ENCODE measurements at places on chromosomes 12 and 14. TPM values are rescaled to one million over a fixed set of nuclear protein-coding genes. Genes with fewer than 3 reads are reported as not detected.

- no peak for DNase-seq
Measured at GRCh38 chr12:92301356-92301755, 155.7 kb upstream of the BTG1 start.

DNA sequence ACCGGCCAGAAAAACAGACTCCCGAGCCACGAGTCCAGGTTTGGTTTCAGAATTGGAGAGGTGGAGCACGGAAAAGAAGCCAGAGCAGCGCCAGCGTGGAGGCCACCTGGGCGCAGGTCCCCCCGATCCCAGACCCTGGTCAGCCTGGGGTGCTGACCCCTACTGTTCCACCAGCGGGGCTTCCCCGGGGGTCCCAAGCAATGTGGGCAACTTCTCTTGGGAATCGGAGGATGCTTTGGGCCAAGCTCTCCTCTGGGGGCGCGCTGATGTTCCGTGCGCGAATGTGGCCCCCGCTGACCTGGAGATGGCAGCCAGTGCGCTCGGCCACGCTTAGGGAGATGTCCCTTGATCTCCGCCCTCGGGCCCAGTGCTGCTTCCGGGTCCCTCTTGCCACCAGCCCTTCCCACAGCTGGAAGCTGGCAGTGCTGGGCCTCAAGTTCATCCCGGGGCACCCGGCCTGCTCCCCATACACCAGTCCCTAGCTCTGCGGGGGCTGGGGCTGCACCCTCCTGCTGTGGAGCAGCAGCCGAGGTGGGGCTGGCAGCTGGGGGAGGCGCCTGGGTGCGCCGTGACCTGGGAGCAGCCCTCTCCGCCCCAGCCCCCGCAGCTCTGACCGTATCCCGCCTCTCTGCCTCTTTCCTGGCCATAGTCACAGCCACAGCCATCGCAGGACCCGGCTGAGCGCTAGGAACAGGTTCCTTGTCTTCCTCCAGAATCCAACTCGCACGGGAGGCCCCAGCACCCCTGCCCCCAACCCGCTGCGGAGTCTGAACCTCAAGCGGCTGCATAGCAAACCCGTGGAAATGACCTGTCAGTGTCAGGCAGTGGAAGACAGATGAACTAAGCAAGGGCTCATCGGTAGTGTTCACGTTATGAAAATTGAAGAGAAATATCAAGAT is 91.2 kb downstream of the RCOR1 start:
- DNase-seq: no peak

DNA sequence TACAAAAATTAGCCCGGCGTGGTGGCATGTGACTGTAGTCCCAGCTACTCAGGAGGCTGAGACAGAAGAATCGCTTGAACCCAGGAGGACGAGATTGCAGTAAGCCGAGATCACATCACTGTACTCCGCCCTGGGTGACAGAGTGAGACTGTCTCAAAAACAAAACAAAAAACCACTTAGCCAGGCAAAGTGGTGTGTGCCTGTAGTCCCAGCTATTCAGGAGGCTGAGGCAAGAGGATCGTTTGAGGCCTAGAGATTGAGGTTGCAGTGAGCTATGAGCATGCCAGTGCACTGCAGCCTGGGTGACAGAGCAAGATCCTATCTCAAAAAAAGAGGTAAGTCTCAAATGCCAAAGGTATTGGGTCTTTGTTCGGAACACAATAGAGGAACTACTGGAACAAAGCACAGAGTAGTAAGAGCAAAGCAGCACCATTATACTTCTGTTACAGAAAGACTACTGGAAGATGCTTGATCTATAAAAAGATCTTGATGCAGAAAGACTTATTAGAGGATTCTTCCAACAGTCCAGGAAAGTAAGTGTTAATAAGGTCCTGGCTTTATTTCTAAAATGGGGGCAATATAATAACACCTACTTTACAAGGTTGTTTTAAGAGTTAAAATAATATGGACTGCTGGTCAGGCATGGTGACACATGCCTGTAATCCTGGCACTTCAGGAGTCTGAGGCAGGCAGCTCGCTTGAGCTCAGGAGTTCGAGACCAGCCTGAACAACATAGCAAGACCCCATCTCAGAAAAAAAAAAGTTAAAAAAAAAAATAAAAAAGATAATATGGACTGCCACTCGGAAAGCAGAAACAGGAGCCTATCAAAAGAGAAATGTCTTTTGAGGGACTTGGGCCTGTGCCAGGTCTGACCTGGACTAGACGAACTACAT is 29.9 kb downstream of the BTBD7 start:
- no peak for DNase-seq

DNA sequence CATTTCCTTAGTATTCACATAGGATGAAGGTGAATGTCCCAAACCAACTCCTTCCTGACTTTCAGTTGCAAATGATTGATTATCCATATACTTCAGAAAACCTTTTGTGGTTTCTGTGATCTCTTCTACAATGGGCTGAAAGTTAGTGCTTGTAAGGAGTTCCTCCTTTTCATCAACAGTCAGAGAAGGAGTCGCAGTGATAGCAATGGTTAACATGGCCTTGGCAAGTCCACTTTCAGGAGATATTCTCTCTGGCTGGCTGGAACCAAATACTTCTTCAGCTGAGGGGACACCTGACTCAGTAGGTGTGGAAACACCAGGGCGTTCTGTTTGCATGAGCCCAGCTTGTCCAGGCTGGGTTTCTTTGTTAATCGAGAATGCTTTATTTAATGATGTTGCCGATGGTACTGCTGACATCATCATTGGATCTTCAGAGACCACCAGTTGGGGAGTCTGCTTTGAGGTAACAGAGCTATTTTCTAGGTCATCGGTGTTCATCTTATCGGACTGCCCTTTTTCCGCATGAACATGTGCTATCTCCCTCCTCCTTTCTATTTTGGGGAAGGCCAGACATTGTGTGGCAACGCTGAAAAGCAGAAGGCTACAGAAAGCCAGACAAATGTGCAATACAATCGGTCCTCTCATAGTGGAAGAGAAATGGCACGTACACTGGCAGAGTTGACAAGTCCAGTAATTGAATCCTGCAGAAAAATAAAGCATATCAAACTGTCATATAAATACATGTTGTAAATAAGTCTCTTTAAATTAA is 13.1 kb downstream of the ARMH4 start:
- DNase-seq: no peak

DNA sequence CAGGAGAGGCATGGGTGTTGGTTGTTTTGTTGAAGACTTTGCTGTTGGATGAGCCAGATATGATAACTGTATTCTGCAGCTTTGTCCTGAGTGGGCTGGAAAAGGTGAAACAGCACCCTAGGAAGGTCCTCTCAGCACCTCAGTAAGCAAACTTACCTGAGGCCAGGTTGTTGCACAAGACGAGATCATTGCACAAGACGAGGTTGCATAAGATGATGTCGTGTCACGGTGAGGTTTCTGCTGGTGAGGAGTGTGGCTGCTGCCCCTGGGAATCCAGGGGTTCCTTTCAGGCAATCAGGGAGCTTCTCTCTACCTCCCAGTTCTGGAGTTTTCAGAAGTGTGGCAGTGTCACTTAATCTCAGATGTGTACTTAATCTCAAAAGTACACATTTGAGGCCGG is 85.6 kb downstream of the GLT1D1 start:
- no peak for DNase-seq

DNA sequence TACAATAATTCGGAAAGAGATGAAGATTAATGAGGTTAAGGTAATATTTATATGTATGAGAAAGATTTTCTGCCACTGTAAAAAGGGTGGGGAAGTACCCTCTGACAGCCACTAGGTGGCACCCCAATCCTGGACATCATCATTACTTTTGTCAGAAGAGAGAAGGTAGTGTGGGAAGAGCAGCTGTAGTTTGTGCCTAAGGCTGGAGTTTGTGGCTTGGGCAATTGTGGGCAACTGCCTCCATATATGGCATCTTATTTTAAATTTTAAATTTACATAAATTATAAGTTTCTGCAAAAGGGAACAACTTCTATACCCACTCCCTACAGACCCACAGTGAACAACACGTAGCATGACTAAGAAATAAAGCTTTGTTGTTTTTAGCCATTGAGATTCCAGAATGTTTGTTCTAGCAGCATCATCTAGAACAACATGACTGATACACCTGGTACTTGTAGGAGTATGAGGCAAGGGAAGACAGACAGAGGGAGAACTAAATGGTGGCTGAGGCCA is 34.4 kb upstream of the SYCP3 start:
- DNase-seq: no peak

GRCh38 chr12:45959728-45960127 is 30.6 kb downstream of the SCAF11 start:
- DNase-seq: no peak

DNA sequence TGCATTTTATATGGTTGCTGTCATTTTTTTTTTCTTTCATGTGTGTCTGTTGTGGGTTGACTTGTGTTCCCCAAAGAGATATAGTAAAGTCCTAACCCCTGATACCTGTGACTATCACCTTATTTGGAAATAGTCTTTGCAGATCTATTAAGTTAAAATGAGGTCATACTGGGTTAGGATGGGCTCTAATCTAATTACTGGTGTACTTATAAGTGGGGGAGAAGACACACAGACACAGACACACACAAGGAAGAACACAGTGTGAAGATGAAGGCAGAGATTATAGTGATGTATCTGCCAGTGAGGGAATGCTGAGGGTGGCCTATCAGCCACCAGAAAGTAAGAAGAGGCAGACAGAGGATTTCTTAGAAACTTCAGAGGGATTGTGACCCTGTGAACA is 318.4 kb upstream of the ATP2B1 start:
- DNase-seq: no peak

PRB2 gene
- total RNA-seq: not detected

ZC2HC1C gene
- total RNA-seq: 11.4 TPM

- no peak for DNase-seq
Measured at GRCh38 chr14:56731187-56731586, 79.1 kb downstream of the OTX2 start.

- DNase-seq: no peak
Measured at GRCh38 chr14:34460841-34461240, 1.2 kb downstream of the SPTSSA start.

DNA sequence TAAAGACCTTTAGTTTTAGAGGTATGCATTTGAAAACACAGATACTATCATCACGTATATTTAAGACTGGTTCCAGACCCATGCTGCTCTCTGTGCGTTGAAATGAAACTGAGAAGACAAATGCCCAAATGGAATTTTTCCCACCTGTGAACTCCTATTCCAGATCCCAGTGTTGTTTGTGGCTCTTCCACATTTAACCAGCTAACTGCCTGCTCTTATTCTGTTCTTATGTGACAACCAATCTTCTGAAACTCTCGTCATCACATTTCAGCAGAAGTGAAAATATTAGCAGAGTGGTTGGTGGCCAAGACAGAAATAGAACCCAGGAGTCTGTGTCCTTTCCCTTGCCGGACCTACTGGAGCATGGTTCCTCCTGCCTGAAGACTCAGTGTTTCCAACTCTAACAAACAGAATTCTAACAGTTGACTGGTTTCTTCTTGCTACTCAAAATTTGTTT is 460.2 kb downstream of the RAD51B start:
- DNase-seq: no peak

- DNase-seq: no peak
Measured at GRCh38 chr12:101777978-101778377, 38.7 kb upstream of the SYCP3 start.

LTBP2 gene
- 7.6 TPM for total RNA-seq

DNA sequence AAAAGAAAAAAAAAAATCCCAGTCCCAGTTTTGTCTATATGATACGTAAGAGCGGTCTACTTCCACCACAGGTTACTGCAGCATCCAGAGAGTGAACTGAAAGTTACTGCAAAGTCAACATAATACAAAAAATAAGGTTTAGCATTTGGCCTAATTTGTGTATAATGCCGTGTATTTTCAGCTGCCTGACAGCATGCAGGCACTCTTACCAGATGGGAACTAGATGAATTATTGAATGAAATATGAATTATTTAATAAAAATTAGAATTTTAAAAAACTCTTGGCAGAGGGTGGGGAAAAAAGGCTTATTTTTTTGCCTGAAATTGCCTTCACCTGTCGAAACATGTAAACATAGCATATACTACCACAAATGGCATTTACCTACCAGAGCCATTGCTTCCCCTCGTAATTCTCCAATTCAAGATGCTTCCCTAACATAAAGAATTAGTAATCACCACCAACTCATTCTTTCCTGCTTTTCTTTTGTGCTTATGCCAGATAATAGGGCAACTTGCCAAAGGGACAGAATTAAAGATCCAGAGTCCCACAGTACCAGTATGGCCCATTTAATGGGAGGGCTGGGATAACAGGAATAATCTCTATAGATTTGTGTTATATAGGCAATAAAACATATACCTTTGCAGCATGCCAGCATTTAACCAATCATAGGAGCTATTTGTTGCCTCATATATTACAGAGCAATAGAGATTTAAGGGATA is 31.1 kb downstream of the ATF7 start:
- no peak for DNase-seq

GRCh38 chr12:104304261-104305009 is 896 bp downstream of the EID3 start:
- no peak for DNase-seq
